ENCODE measurements at places on chromosomes 5 and 9. TPM values are rescaled to one million over a fixed set of nuclear protein-coding genes. Genes with fewer than 3 reads are reported as not detected.

DNA sequence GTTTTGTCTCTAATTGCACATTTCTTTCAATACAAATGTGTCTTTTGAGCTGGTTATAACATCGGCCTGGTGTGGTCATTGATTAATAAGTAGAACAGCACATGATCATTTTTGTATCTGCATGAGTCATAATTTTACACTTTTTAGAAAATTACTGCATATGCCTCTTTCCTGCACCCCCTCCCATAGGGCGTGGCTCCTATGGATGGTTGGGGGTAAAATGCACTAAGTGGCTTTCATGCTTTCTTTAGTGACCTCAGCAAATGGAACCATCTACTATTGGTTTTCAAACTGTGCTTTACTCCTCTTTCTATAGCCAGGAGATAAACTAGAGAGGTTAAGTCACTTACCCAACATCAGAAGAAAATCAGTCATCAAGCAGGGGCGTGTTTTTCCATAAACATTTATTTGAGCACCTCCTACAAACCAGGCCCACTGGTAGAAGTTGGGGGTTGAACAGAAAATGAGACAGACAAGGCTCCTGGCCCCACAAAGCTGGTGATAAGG is 3.8 kb downstream of the ANXA6 start:
- DNase-seq: no peak

The C9orf50 gene
- not detected for total RNA-seq

The DDX4 gene
- not detected for total RNA-seq

The FBP1 gene
- not detected for total RNA-seq

GRCh38 chr9:14797435-14797834 is 74.9 kb upstream of the CER1 start:
- no peak for DNase-seq

GRCh38 chr9:79940919-79941318 is 369.2 kb downstream of the TLE4 start:
- no peak for DNase-seq

DNA sequence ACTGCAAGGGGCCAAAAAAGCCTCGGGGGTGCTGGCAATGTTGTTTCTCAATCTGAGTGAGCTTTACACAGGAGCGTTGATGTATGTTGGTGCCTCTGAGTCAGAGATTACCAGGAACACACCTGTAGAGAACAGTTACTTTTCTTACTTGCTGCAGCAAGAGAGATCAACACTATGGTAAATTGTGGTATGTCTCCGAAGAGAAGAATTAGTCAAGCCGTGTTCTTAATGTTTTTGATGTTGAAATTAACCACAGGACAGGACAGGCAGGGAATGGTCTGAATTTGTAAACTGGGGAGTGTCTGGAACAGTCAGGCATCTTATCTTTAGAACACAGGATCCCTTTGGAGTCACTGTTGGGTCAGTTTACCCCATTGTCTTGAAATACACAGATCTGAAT is 285.7 kb downstream of the DNAH5 start:
- no peak for DNase-seq

GRCh38 chr9:6959270-6960000 is 201.7 kb downstream of the KDM4C start:
- DNase-seq: no peak

GRCh38 chr5:77171141-77171910 is 39.2 kb upstream of the PDE8B start:
- no peak for DNase-seq

GRCh38 chr9:90813523-90813922 is 11.9 kb downstream of the SYK start:
- no peak for DNase-seq

- DNase-seq: no peak
Observed at GRCh38 chr9:128548876-128549275, 3.5 kb upstream of the SPTAN1 start.

Data from IMR-90 (cell line).